ENCODE measurements at places on chromosomes 3 and 15.

DNA sequence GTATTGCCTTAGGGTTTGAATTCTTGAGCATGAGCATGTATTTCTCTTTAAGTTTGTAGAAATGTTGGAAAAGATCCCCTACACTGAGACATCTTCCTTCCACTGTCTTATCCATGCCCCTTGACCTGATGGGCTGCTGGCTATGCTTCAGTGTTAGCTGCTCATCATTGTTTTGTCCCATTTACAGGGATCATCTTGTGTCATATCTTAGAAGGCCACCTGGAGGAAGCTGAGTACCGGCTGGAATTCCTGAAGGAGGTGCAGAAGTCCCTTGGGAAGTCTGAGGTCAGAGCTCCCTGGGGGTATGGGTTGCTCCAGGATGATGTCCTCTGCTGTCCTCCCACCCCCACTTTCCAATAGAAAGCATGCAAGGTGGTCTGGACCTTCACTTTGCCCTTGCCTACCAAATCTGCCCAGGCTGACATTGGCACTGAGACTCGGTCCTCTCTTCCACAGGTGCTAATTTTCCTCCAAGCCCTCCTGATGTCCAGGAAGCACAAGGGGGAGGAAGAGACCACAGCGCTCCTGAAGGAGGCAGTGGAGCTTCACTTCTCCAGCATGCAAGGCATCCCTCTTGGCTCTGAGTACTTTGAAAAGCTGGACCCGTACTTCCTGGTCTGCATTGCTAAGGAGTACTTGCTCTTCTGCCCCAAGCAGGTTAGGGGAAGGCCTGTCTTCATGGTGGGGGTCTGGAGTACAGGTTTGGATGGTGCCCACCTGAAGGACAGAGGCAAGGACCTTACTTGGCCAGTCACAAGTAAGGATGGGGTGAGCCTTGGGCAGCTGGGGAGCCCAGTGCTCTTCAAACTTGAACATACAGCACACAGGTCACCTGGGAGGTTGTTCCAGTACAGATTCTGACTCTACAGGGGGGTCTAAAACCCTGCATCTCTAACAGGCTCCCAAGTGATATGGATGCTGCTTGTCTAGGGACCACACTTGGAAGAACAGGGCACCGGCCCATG lies 17.7 kb downstream of the TTC21A start:
- DNase-seq = no peak

DNA sequence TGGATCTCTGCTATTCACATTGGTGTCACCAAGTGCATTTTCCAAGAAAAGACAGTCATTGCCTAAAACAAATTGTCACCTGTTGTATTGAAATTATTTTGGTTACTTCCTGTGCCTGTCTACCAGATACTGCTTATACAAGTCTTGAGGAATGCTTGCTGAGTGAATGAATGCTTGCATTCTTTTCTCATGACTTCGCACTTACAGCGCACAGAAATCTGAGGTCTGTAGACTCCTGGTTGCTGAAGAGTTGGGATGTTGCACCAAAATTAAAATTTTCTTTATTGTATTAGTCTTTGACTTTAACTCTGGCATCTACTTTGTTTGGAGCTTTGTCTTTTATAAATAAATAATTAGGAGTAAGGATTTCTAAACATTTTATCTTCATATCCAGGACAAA lies 28.4 kb downstream of the SH3GL3 start:
- no peak for DNase-seq

DNA sequence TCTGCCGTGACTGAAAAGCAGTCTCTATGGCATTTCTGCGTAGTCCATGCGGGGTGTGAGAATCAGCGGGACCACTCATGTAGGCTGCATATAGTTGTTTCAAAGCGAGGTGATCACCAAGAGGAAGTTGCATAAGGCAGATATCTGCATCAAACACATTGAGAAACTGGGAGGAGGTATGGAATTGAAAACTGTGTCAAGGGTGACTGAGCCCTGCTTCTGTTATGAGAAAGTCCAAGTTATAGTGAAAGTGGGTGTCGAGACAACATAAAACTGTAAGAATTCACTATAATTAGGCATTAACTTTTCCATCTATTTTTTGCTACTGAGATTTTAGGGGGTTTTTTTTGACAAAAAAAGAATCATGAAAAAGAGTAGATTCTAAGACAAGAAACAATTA lies 109.3 kb downstream of the ZIC1 start:
- no peak for DNase-seq

- DNase-seq = no peak
Observed at GRCh38 chr3:140014831-140015495, 80.0 kb downstream of the CLSTN2 start.

GRCh38 chr15:71329041-71329440 lies 213.8 kb downstream of the THSD4 start:
- DNase-seq = no peak

DNA sequence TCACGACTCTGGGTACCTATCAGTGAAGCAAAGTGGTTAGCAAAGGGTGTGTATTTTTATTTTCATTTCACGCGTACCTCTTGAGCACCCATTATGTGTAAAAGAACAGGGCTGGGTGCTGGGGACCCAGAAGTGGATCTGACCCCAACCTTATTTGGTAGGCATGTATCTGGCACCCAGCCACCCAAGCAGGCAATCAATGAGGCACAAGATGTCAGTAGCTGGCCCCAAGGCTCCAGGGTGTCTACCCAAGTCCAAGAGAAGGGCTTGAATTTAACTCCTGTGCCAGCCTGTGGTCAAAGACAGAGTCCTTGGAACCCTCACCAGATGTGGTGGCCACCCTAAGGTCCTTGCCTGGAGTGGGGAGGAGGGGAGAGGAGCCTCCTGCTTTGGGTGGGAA lies 5.7 kb downstream of the PLEKHO2 start:
- DNase-seq = no peak

GRCh38 chr3:117928836-117929235 lies 1105.8 kb downstream of the IGSF11 start:
- no peak for DNase-seq

- no peak for DNase-seq
Observed at GRCh38 chr3:114584734-114585371, 291.0 kb downstream of the TIGIT start.

GRCh38 chr3:5297895-5298294 lies 110.4 kb downstream of the EDEM1 start:
- no peak for DNase-seq

GRCh38 chr15:22892333-22892732 lies 53.9 kb downstream of the NIPA2 start:
- DNase-seq = no peak

- no peak for DNase-seq
Observed at GRCh38 chr3:79729096-79729495, 38.7 kb downstream of the ROBO1 start.

- DNase-seq = peak; percentile 4
Observed at GRCh38 chr15:26864664-26865191, 2.1 kb upstream of the GABRA5 start.

GRCh38 chr15:90207252-90207651 lies 6.1 kb downstream of the SEMA4B start:
- DNase-seq = no peak

DNA sequence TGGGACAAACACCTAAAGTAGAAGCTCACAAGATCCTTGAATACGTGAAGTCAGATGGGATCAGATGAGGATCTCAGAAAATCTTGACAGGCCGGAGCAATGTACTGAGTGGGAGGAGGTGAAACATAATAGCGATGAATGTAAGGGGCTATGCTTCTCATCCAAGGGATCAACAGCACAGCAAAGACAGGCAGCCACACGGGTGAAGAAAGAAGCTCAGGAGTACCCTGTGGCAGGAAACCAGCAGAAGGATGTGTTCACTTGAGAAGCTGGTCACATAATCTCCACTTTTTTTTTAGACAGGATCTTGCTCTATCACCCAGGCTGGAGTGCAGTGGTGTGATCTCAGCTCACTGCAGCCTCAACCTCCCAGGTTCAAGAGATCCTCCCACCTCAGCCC lies 92.4 kb downstream of the MEGF11 start:
- no peak for DNase-seq

DNA sequence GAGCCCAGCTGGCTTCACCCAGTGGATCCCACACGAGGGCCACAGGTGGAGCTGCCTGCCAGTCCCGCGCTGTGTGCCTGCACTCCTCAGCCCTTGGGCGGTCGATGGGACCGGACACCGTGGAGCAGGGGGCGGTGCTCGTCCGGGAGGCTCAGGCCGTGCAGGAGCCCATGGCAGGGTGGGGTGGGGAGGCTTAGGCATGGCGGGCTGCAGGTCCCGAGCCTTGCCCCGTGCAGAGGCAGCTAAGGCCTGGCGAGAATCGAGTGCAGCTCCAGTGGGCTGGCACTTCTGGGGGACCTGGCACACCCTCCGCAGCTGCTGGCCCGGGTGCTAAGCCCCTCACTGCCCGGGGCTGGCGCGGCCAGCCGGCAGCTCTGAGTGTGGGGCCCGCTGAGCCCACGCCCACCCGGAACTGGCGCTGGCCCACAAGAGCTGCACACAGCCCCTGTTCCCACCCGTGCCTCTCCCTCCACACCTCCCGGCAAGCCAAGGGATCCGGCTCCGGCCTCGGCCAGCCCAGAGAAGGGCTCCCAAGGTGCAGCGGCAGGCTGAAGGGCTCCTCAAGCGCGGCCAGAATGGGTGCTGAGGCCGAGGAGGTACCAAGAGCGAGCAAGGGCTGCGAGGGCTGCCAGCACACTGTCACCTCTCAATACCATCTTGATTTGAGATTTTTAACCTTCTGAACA lies 121.4 kb downstream of the EPHB1 start:
- DNase-seq = no peak

DNA sequence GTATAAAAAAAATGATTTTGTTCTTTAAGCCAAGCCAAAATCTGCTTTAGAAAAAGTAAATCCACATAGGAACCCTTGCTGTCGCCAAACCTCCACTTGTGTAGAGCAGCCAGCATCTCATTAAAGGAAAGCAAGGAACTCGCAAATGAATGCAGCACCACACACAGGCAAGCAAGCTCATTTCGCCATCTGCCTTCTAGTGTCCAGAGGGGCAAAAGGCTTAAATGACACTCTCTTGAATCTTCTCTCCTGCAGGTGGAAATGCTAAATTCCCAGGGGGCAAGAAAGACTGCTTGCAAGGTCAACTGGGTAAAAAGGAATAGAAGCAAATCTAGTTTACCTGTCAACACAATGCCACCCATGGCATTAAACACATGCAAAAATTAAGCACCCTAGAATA lies 2.4 kb downstream of the MB21D2 start:
- DNase-seq = no peak

GRCh38 chr3:171614318-171614921 lies 154.2 kb upstream of the TNIK start:
- peak; percentile 30 for DNase-seq

GRCh38 chr15:51848811-51849210 lies 19.4 kb downstream of the TMOD3 start:
- no peak for DNase-seq

DNA sequence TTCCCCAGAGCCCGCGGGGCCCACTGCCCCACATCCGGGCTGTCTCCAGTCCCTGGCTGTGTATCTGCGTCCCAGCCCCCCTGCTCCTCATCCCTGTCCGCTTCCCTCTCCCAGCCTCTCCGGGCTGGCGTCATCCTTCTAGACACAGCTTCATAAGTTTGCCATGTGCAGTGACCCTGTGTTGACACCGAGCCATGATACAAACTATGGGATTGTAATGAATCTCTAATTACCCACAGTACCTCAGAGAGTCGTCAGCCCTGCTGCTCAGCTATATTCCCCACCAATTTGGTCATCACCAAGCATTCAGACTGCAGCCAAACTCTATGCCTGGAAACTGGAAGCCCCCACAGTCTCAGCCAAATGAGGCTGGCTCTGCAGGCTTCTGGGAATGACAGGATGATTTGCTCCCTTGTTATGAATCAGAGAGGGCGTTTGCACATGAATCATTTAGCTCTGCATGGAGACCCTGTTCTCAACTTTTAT lies 466.1 kb upstream of the ATP11B start:
- no peak for DNase-seq

DNA sequence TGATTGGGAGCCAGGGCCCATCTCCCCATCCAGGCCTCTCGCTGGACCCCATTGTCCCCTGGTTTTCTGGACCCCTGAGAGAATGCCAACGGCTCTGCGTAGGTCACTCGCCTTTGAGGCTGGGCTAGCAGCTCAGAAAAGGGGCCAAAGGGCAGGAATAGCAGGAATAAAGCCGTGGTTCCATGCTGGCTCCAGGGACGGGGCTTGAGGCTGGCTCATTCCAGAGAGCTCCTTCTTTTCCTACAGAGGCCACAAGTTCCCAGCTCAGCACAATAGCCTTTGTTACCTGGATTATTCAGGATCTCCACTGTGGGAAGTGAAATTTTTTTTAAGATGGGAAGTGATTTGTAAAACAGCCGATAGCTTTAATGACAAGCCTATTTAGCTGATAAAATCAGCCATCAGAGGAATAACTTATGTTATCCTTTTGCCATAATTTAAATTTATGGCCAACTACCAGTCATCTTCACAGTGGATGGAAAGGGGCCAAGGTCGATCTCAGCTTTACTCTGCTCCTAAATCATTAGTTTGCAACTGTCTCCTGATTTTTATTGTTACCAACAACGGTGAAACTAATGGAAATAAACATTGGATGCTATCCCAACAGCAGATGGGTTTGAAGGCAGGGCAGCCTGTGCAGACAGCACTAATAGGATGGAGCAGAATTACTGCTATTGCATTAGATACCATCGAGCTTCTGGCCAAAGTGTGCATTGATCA lies 124.3 kb downstream of the TMEM266 start:
- no peak for DNase-seq

GRCh38 chr15:89327113-89327512 lies 7.5 kb downstream of the POLG start:
- DNase-seq = no peak

- no peak for DNase-seq
Observed at GRCh38 chr3:116841003-116841735, 131.6 kb downstream of the TUSC7 start.

GRCh38 chr3:46276497-46277099 lies 34.3 kb downstream of the CCR3 start:
- peak; percentile 83 for DNase-seq

- no peak for DNase-seq
Observed at GRCh38 chr15:90465930-90466567, 63.7 kb upstream of the CRTC3 start.

DNA sequence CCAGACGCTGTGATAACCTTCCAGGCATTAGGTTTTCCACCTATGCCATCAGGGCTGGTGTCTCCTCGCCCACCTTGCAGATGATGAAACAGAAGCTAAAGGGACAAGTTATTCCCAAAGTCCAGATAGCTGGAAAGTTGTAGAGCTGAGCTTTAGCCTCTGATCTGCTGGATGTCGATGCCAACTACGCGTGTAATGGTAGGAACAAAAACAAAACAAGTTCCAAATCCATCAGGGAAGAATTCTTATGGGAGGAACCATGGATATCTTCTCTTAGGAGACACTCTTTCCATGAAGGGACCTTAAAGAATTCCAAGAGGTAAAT lies 28.1 kb upstream of the RHO start:
- no peak for DNase-seq

- no peak for DNase-seq
Observed at GRCh38 chr3:52983828-52984227, 62.0 kb downstream of the SFMBT1 start.

GRCh38 chr3:181933052-181933618 lies 221.4 kb downstream of the SOX2 start:
- DNase-seq = no peak

DNA sequence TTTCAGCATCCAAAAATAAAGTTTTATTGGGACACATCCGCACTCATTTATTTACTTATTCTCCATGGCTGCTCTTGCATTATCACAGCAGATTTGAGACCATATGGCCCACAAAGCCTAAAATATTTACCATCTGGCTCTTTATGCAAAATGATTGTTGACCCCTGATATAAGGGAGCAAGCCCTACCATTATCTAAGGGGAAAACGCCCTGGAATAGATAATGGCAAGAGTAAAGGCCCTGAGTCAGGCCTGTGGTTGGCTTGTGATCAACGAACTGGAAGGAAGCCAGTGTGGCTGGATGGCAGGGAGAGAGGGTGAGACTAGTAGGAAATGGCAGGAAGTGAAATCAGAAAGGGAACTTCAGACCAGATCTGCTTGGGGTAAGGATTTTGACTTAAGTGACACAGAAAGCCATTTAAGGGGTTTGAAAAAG lies 24.6 kb upstream of the DMXL2 start:
- DNase-seq = no peak
